Left hindlimb (tissue), 1 donor: ENCODE measurements at places on chromosomes 6 and 20.

- no peak for DNase-seq
Measured at GRCh38 chr6:3869284-3869631, 20.1 kb downstream of the FAM50B start.

GRCh38 chr6:11608600-11609323, 71.2 kb downstream of the TMEM170B start:
- DNase-seq: no peak

DNA sequence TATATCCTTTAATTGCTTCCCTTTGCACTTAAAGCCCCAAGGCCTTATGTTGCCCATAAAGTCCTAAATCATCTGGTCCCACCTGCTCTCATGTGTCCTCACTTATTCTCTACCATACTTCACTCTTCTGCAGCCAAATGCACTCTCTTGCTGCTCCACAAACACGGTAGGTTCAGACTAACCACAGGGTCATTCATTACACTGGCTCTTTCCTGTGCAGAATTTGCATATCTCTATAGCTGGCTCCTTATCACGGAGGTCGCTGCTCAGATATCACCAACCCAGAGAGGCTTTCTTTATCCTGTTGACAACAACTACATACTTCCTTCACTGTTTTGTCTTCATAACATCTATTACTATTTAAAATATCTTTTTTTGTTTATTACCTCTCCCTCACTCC, 86.8 kb downstream of the MOXD1 start:
- no peak for DNase-seq

DNA sequence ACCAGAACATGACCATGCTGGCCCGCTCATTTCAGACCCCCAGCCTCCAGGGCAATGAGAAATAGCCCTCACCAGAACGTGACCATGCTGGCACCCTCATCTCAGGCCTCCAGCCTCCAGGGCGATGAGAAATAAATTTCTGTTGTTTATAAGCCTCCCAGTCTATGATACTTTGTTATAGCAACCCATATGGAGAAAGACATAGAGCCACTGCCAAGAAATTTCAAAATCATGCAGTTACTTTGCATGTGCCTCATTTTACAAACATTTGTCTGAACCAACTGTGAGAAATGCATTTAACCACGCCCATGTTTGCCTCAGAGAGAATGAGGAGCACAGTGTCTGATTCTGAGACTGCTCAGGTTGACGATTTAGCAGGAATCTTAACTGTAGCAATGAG, 15.5 kb downstream of the CYP39A1 start:
- no peak for DNase-seq

DNA sequence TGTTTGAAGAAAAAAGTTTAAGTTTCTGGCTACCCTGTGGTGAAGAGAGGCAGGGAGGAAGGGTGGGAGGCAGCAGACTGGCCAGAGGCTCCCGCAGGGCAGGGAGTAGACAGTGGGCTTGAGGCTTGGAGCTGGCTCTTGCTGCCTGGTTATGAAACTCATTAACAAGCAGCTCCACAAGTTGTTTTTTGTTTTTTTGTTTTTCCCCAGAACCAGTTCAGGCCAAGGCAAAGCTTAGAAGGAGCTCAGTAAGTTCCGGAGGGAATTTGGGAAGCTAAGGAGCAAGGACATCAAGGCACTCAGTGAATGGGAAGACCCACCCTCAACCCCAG, 4.0 kb downstream of the DLL1 start:
- DNase-seq: no peak

DNA sequence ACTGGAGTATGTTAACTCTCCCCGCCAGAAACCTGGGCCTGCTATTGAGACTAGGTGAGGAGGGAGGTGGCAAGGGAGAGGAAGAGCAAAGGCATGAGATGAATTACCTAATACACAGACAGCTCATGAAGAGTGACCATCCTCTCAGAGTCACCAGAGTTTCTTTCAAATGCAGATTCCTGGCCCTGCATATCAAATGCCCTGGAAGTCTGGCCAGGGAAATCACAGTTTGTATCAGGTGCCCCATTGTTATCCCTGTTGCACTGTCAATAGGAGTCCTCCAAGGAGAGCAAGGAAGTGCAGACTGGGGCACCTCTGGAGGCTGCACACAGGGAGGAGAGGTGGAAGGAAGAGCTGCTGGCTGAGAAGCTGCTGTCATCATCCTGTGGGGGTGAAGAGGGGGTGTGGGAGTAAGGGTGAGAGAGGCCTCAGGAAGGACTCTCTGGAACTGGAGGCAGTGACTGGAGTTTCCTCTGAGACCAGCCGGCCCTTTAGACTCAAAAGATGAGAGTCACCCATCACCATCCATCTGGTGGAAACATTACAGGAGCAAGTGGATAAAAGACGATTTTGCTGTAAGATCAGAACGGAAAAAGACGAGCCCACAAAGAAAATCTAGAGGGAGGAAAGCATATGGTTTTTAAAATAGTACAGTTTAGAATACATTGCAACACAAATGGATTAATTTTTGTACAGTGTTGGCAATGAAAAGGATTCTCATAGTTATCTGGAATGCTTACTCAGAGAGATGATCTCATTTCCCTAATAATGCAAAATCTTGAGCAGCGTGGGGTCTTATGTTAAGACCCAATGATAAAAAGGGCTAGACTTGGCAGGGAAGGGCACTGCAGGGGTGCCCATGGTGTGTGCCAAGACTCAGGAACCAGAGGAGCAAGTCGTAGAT, 268.1 kb downstream of the UST start:
- no peak for DNase-seq

DNA sequence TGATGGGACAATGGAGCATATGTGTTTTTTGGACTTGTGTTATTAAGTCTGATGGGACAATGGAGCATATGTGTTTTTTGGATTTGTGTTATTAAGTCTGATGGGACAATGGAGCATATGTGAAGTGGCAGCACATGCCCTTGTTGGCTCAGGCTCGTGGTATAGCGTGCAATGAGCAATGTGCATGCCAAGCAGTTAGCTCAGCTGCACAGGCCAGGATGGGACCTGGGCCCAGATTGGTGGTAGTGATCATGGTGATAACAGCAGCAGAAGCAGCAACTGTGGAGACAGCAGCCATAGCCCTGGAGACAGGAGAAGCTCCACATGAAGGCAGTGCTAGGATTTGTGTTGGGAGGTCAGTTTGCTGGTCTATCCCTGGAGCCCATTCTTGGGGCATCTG, 61.1 kb downstream of the IL20RA start:
- DNase-seq: no peak

DNA sequence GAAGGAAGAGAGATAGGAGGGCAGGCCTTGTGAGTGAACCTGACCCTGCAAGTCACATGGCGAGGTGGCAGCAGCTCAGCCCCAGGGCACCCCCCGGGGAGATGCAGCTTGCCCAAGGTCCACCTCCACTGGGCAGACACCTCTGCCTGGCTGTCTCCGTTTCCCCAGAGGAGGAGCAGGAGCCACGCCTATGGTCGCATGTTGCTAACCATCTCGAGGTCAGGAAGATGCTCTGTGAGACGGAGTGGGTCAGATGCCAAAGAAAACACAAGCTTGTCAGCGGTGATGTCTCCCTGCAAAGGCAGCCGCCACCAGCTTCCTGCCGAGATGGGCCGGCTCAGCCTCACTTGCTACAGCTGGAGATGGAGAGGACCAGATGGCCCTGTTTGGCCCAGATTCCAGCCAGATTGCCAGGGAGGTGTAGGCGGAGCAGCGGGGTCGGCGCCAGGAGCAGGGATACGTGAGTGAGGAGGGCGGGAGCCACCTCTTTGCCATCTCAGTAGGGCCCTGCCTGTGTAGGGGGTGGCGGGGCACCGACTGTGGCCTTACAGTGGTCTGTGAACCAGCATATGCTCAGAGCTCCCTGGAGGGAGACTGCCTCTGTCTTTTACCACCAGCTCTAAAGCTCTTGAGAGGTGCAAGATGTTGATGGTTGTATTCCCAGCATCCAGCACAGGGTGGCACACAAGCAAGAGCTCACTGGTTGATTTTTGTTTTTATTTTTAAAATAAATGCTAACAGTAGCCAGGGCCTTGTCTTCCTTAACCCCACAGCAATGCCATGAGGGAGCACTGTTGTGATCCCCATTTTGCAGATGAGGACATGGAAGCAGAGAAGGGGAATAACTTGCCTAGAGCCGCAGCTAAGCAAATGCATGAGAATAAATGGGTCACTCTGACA, 42.9 kb upstream of the FAM83D start:
- no peak for DNase-seq

GRCh38 chr6:157586088-157586414, 205.1 kb downstream of the ZDHHC14 start:
- no peak for DNase-seq

GRCh38 chr20:4571759-4572531, 149.8 kb upstream of the PRND start:
- DNase-seq: no peak

- DNase-seq: peak; percentile 58
Measured at GRCh38 chr6:42104095-42104803, 38.2 kb downstream of the C6orf132 start.

GRCh38 chr6:149454346-149454848, 30.4 kb downstream of the ZC3H12D start:
- peak; percentile 89 for DNase-seq

DNA sequence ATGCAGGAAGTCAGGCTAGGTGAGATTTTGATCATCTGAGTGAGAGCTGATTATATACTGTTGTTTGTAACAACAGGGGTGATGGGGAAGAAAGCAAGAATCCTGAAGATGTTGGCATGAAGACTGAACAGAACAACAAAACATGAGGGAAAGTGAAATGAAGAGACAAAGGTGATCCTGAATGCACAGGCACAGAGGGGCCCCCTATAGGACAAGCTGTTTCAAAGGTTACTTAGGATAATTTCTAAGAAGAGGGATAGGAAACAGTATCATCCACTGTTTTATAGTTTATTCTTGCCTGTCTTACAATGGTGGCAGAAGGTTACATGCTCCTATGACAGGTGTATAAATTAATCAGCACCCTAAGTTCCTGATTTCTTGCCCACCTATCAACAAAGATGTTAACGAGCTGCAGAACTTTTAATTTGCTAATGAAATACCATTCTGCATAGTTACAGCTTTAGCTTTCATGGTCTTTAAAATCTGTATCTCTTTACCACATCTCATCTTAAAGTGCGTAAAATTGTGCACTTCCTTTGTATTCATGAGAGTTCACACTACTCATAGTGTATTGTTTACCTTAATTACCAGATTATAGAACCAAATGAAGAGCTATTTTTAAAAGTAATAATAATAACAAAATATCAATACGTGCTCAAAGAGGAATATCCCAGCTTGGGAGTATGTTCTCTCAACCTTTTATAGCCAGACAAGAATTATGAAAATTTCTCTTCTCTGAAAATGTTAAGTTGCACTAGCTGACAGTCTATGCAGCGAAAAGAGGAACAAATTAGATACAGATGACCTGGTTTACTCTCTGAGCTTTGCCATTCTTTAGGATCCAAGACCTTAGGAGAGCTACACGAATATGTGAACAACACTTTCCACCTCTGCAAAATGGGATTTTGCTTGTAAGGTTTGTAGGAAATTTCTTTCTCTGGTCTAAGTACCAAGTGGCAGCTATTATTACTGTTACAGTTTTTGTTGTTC, 192.5 kb downstream of the EDN1 start:
- DNase-seq: no peak

DNA sequence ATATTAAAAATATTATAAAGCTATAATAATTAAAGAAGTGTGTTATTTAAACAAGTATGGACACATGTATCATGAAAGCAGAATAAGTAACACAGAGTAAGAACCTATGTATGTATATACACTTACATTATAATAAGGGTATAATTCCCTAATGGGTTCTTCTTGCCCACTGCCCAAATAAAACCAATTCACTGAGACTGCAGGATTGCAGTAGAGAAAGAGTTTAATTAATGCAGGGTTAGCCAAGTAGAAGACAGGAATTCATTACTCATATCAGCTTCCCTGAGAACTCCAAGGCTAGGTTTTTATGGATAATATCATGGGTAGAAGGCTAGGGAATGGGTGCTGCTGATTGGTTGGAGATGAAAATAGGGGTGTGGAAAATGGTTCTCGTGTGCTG, 53.8 kb upstream of the SAMD3 start:
- no peak for DNase-seq

GRCh38 chr6:138404666-138405337, 779 bp downstream of the HEBP2 start:
- DNase-seq: no peak

DNA sequence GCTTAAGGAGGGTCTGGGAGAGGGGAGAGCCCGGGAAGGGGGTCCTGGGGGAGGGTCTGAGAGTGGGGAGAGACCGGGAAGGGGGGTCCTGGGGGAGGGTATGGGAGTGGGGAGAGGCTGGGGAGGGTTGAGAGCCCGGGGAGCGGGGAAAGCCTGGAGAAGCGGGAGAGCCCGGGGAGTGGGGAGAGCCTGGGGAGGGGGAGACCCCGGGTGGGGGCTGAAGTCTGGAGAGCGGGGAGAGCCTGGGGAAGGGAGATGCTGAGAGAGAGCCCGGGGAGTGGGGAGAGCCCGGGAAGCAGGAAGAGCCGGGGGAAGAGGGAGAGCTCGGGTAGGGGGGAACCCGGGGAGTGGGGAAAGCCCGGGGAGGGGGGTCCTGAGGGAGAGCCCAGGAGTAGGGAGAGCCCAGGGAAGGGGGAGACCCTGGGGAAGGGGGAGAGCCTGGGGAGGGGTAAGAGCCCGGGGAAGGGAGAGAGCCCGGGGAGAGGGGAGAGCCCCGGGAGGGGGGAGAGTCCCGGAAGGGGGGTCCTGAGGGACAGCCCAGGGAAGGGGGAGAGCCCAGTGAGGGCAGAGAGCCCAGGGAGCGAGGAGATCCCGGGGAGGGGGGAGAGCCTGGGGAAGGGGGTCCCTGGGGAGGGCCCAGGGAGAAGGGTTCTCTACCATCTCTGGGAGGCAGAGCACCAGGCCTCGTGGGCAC, 148.5 kb downstream of the SYNDIG1 start:
- no peak for DNase-seq

DNA sequence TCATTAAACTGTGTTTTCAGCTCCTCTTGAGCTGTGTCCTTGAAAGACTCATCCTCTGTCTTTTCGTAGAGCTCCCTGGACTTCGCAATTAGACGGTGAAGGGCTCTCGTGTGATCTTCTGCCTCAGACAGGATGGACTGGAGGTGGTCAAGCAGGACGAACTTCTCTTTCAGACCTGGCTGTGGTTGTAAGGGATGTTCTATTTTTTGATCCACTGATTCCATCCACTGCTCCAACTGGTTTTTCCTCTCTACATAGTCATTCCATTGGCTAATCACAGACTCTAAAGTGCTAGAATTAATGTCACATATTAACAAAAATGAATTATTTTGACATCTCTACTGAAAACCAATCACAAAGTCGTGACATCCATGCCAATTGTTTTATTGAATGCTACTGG, 250.1 kb downstream of the SYNE1 start:
- no peak for DNase-seq

GRCh38 chr6:25434921-25435320, 155.7 kb downstream of the CARMIL1 start:
- no peak for DNase-seq

DNA sequence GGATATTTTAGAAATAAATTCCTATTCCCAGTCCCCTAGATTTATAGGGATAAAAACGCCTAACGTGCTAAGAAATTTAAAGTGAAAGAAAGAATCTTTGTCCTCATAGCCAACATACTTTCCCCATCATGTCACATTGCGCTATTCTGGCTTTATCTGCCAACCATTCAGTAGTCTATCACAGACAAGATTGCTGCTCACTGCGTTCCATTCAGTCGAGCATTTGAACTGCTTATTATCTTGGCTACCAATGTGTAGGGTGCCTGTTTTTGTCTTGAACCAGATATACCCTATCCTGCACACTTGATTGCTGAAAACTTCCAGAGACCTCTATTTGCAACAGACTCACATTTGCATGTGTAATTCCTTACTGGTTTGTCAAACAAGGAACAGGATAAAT, 751.5 kb downstream of the EPHA7 start:
- DNase-seq: no peak

GRCh38 chr6:129485746-129486145, 224.2 kb downstream of the ARHGAP18 start:
- DNase-seq: no peak
